Right atrium auricular region (tissue), 2 donors: ENCODE measurements at places on chromosomes 7 and 10. TPM values are rescaled to one million over a fixed set of nuclear protein-coding genes. Genes with fewer than 3 reads are reported as not detected.

CPEB3 gene
- 6.9 TPM for total RNA-seq

FAM25G gene
- total RNA-seq = not detected

- no peak for DNase-seq
These were observed 23.9 kb downstream of the CACNB2 start for GRCh38 chr10:18164093-18164492.

ZNF503 gene
- 8.9 TPM for total RNA-seq

CASTOR2 gene
- total RNA-seq = 67.8 TPM

- no peak for DNase-seq
These were observed 116.5 kb downstream of the ADARB2 start for GRCh38 chr10:1620803-1621202.

DNA sequence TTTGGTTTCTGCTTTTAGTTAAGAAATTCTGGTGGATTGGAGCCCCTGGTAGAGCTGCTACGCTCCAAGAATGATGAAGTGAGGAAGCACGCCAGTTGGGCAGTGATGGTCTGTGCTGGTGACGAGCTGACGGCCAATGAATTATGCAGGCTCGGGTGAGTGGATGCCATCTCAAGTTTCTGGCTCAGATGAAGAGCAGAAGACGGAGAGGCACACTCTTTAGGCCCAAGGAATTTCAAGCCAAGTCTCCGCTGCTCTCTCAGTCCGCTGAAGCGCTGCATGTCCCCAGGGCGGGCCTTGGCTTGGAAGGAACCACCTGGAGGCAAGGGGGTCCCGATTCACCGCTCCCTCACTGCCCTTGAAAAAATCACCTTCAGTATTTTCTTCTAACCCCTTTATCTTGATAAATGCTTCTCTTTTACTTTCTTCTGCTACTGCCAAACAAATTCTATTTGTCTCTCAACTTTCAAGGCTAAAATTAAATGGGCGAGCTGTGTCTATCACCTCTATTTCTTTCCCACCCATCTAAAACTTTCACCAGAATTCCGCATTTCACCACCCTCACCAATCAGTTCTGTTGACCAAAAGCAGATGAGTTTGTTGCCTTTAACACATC is 74.2 kb downstream of the ARMC3 start:
- DNase-seq = no peak

SPOCK2 gene
- total RNA-seq = 19.3 TPM

ASB15 gene
- total RNA-seq = 53.9 TPM

DNA sequence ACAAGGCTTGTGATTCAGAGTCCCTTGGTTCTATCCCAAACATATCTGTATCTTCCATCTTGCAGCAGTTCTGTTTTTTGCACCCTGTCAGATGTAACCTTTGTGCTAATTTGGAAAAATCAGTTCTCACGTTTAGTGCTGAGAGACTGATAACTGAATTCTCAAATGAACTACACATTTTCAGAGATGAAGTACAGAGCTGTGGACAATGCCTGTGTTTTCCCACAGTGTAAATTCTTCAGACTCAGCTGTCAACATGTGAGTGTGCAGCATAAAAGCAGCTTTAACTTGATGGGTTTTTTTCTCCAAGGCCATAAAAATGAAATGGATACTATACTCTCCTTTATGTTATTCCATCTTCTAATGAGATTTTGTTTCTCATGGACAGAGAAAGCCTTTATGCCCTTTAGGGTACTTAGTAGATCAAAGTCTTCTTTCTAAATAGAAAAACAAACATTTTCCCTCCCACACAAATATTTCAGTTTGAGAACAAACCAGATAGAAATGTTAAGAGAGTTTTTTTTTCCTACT is 150.9 kb downstream of the SEMA3A start:
- DNase-seq = no peak

- DNase-seq = no peak
These were observed 17.4 kb downstream of the RBP3 start for GRCh38 chr10:47365431-47366180.

DNA sequence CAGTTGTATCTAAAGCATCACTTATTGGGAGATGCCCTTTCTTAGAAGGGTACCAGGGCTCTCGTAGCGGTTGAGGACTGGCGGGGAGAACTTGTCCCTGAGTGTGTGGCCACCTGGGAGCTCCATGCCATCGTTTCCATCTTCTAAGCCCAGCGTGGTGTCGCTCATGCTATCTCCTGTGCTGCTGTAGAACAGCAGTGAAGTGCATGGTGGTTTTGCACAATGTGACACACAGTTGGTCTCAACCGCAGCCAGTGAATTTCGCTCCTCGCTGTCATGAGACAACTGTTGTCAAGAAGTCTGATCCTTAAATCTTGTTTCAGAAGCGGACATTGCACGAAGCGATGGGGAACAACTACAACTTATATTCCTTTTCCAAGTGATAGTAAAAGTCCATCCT is 283.4 kb downstream of the GRID1 start:
- no peak for DNase-seq

GRCh38 chr7:2290877-2291276 is 23.4 kb downstream of the SNX8 start:
- no peak for DNase-seq

BMPER gene
- total RNA-seq = 3.8 TPM

PRTFDC1 gene
- 4.0 TPM for total RNA-seq

GRCh38 chr10:102024799-102025198 is 31.2 kb downstream of the ARMH3 start:
- DNase-seq = no peak
